ENCODE measurements at places on chromosomes 1 and 21.

GRCh38 chr1:100516857-100517256, 21.1 kb upstream of the GPR88 start:
- no peak for DNase-seq

DNA sequence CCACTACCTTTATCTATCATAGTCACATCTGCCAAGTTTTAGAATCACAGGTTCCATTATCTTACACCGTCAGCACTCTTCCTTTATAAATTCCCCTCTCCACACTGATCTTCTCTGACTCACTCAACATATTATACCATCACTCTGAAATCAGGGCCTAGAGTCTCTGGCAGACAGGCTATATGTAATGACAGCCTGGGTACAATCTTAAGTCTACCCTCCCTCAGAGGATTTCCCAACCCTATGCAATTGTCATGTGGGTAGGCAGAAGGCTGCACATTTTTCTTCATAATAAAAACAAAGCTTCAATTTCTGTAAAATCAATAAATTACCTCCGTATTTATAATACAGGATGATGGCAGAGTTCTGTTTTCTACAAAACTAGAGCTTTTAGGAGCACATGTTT, 138.0 kb downstream of the RERE start:
- no peak for DNase-seq

DNA sequence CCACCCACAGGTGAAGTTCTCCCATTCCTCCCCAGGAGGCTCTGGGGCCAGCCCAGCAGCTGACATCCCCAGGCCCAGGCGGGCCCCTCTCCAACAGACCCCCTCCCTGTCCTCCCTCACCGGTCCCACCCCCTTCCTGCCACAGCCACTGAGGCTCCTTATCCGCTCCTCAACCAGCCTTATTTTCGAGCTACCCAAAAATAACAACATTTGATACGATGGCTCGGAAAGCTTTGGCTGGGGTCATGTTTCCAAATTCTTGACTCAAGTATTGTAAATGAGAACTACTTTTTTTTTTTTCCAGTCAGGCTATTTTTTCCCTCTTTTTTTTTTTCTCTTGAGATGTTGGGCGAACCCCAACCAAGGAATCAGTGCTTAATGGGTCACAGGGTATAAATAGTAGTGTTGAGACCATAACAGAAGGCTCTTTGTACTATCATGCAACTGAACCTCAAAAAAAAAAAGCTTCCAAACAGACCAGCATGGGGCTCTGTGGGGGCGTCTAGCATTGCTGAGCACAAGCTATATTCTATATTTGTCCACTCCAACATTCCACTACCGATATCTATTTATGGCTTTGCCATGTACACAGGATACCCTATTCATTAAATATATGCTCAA, 27.2 kb downstream of the IRF2BP2 start:
- no peak for DNase-seq

DNA sequence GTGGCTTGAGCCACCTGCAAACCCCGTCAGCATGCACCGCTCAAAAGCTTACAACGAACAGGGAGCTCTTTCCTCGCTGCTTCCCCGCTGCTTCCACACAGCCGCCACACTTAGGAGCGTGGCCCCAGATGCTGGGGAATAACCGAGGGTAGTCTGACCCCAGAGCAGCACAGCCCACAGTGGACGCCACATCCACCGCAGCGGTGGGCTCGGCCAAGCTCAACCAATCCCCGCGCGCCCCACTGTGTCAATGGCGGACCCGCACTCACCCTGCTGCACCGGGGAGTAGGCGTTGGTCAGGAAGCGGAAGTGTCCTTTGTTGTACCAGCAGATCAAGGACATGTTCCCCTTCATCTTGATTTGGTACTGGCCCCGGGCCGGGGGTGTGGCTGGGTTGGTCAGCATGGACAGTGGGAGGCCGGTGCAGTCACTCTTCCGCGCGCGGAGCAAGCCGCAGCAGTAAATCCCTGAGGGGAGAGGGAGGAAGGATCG, 93.5 kb downstream of the PGBD5 start:
- no peak for DNase-seq

GRCh38 chr1:37294529-37294928, 179.9 kb upstream of the ZC3H12A start:
- DNase-seq, result no peak

GRCh38 chr1:209238356-209238755, 345.2 kb upstream of the CAMK1G start:
- no peak for DNase-seq

DNA sequence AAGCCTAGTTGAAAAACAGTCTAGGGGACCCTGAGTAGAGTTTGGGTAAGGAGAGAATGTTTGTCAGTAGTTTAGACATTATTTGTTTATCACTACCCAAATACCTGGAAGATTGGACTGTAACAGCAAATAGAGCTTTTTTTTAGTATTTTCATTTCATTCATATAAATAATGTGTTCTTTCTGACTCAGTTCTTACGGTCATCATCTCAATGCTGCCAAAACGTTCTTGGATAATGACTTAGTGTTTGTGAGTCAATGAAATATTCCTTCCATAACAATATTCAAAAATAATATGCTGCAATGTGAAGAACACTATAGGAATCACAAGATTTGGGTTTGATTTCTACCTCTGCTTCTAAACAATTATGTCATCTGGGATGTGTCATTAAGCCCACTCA, 400.0 kb upstream of the PKN2 start:
- no peak for DNase-seq

DNA sequence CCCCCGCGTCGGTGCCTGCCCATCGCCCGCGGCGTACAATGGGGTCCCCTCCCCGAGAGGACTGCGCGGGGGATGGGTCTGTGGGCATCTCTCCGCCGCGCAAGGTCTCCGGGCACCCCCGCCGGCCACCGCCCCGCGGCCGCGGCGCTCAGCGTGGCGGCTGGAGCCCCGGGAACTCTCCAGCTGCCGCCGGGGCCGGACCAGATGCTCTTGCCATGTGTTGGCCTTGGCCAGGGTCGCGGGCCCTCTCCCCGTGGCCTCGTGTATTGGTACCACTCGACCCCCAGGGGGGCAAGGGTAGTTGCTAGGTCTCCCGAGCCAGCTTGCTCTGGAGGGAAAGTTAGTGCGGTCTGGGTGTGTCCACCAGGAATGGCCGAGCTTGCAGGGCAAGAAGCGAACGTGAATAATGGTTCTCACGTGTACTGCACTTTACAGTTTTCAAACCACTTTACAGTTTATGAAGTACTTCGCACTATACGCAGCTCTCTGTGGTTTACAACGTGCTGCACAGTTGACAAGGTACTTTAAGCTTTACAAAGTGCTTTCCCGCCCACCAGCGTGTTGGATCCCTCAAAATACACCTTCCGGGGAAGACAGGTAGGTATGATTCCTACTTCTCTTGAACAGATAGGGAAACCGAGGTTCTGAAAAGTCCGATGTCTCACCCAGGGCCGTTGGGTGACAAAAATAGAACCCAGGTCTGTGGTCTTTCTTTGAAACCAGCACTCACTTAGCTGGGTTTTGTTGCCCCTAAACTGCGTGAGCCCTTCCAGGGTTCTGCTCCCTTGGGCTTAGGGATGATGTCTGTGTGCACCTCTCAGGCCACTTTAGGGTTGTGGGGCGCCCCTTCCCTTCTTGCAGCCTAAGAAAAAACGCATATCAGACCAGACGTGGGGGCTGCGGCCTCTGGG, 1.2 kb downstream of the EPHB2 start:
- peak; percentile 11 for DNase-seq

DNA sequence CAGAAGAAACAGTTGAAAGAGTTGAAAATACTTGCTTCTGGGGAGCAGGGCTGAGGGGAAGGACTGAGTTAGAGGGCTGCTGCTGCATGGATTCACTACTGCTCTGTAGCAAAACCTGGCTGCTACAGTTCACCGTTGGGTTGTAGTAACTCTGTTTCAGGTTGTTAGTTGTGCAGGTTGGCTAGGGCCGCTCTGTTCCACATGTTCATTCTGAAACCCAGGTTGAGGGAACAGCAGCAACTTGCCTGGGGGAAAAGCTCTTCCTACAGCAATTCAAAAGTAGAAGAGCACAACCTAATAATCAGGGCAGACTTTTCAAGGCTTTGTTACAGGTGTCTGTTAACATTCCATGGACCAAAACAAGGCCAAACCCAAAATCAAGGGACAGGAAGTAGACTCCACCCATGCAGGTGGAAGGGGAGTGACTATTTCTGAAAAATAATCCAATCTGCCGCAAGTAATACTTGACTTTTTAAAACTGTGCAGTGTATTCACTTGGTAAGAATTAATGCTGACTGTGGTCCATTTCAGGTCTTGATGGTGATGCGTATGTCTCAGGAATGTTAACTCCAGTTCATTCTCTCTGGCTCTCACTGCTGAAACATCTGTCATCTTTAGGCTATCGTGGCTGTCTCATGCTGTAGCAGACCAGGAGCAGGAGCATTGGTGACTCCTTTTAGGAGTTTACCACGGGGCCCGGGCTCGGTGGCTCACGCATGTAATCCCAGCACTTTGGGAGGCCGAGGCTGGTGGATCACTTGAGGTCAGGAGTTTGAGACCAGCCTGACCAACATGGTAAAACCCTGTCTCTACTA, 5.1 kb upstream of the PARK7 start:
- no peak for DNase-seq

DNA sequence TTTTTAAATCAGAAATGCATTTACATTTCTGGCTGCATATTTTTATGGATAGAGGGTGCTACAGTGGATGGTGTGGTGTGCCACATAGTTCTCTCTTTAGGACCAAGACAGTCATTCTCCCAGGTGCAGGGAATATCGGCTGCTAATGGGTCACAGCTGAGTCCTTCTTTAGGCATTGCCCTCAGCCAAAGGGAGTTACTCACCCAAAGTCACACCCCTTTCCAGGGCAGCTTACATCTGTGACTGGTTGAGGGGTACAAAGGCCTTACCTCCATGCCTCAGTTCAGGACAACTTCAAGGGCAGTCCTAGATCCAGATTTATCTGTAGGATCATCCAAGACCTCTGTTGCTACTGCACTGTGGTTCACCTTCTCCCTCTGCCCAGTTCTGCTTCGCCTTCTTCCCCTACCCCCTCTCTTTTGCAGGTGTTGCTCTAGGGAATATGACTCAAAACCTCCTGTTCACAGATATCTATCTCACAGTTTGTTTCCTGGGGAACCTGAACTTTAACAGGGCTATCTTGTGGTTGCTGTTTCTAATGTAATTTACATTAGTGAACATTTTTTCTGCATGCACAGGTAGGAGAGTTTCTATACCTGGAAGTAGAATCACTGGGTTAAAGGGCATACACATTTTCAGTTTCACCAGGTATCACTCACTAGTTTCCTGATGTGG, 413.9 kb downstream of the RPS6KC1 start:
- no peak for DNase-seq

GRCh38 chr1:175270361-175270760, 77.8 kb upstream of the KIAA0040 start:
- DNase-seq, result no peak

Measured in NCI-H345 (cell line).